ENCODE measurements at places on chromosomes 16 and 17. TPM values are rescaled to one million over a fixed set of nuclear protein-coding genes. Genes with fewer than 3 reads are reported as not detected.
A peak's percentile ranks its signal among the peaks of the same experiment; 100 is the strongest.

GRCh38 chr17:32941419-32942032 lies 13.6 kb downstream of the TMEM98 start:
- DNase-seq = no peak

Gene DCXR
- total RNA-seq = 115 TPM

DNA sequence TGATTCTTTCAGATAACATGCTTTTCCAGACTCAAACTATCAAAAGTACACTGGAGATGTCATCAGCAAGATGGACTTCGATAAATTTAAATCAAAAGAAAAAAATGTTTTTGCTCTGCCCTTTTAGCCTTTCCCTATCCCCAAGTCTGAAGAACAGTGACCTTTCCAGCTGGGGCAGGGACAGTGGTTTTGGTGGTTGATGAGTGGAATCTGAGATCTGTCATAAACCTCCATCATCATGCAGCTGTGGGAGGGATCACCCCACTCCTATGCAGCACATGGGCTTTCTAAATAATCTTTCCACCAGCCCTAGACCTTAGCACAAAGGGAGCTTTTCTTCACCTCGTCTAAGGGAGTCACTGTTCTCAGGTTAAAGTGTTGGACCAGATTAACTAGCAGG lies 869.5 kb upstream of the SOX9 start:
- no peak for DNase-seq

DNA sequence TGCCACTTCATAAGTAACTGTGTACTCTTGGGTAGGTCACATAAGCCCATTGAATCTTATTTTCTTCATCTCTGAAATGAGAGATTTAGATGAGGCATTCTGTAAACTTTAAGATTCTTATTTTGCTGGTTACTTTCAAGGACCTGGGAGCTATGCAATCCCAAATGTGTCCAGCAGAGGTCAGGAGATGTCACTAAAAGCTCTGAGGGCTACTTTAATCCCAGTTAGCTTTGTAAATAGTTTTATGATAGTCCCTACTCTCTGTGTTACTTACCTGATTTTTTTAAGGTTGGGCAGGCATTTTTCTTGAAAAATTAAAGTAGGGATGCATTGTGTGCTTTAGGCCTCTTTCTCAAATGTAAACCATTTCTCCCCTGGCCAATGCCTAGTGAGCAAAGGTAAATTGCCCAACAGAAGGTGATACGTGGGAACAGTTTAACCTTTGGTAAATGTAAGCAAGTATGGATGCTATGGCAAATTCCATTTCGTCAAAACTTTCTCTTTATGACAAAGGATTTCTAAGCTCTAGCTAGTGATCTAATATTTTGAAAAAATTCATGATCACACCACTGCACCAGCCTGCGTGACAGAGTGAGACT lies 57.1 kb upstream of the WSB1 start:
- peak; percentile 82 for DNase-seq

Gene DNAI2
- 1.7 TPM for total RNA-seq

- DNase-seq = no peak
Observed at GRCh38 chr16:71956486-71956885, 43.7 kb downstream of the PKD1L3 start.

DNA sequence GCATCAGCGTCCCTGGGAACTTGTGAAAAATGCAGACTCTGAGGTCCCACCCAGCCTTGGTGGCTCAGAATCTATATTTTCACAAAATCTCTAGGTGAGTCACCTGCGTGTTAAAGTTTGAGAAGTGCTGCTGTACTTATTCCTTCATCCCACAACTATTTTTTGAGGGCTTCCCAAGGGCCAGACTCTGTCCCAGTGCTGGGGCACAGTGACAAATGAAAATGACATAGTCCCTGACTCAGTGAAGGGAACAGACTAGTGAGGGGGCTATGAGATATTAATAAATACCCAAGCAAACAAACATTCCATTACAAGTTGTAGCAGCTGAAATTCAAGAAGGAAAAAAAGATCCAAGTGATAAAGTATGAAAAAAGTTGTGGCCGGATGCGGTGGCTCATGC lies 9.9 kb upstream of the EMP2 start:
- DNase-seq = no peak

Gene OR3A2
- total RNA-seq = 2.4 TPM

Gene FAHD1
- total RNA-seq = 8.8 TPM

GRCh38 chr17:39538866-39539265 lies 68.9 kb downstream of the NEUROD2 start:
- no peak for DNase-seq

- DNase-seq = no peak
Observed at GRCh38 chr16:83733301-83733700, 74.5 kb upstream of the HSBP1 start.

Gene ABCC11
- total RNA-seq = 0.15 TPM

- no peak for DNase-seq
Observed at GRCh38 chr17:50238601-50239280, 35.5 kb upstream of the TMEM92 start.

DNA sequence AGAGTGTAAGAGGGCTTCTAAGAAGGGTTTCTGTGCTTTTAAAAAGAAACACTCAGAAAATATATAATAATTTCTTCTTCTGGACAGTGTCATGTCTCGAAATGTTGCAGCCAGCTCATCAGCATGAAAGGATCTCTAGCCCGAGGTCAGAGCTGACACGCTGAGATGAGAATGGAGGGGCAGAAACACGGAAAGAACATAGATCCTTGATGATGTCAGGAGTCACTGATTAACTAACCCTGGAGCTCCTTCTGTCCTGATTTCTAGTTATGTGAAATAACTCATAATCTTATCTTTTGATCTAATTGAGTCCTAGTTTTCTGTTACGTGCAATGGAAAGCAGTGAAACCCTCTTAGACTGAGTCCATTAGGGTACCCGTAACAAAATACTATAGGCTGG lies 10.3 kb upstream of the TOX3 start:
- no peak for DNase-seq

GRCh38 chr16:83929811-83930555 lies 23.1 kb upstream of the OSGIN1 start:
- DNase-seq = no peak

Gene CCDC40
- 1.00 TPM for total RNA-seq

DNA sequence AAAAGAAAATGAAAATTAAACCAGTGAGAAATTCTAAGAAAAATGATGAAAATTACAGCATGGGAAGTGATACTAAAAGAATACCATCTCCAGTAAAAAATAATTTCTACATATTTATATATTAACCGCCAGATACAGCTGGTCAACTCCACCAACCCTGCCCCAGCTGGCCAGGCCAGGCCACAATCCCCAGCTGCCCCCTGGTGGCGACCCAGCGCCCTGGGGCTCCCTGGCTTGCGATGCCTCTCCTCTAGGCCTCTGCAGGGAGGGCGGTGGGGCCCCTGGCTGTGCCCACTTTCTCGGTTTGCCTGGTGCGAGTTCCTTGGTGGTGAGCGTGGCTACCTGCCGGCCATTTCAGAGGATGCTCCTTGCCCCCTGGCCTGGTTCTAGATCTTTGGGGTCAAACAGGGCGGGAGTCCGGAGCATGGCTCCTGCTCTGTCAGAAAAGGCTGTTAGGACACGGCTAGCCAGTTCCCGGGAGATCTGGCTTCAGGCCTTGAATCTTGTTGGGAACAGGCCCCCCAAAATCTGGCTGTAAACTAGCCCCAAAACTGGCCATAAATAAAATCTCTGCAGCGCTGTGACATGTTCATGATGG lies 14.5 kb downstream of the GLIS2 start:
- DNase-seq = peak; percentile 79

Gene KCNJ2
- total RNA-seq = not detected

- no peak for DNase-seq
Observed at GRCh38 chr16:14172200-14172809, 101.2 kb downstream of the MRTFB start.

GRCh38 chr17:61463316-61464129 lies 11.3 kb downstream of the TBX4 start:
- DNase-seq = no peak

- no peak for DNase-seq
Observed at GRCh38 chr16:25419153-25419552, 161.5 kb upstream of the ZKSCAN2 start.

DNA sequence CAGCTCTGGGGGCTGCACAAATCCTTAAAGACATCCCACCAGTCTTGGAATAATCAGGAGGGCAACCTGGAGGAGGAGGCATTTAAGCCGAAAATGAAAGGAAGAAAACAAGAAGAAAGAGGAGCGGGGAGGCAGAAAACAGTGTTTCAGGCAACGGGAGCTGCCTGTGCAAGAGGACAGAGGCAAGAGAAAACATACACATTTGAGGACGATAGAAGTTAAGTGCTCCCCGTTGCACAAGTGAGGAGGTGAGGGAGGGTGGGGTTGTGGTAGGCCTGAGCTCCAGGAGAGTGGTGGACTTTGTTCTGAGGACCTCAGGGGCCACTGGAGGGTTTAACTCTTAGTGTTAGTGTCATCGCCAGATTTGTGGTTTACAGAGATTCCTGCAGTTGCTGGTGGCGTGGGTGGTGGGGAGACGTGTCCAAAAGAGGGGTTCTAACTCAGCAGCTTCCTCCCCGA lies 27.6 kb upstream of the CIBAR2 start:
- no peak for DNase-seq

DNA sequence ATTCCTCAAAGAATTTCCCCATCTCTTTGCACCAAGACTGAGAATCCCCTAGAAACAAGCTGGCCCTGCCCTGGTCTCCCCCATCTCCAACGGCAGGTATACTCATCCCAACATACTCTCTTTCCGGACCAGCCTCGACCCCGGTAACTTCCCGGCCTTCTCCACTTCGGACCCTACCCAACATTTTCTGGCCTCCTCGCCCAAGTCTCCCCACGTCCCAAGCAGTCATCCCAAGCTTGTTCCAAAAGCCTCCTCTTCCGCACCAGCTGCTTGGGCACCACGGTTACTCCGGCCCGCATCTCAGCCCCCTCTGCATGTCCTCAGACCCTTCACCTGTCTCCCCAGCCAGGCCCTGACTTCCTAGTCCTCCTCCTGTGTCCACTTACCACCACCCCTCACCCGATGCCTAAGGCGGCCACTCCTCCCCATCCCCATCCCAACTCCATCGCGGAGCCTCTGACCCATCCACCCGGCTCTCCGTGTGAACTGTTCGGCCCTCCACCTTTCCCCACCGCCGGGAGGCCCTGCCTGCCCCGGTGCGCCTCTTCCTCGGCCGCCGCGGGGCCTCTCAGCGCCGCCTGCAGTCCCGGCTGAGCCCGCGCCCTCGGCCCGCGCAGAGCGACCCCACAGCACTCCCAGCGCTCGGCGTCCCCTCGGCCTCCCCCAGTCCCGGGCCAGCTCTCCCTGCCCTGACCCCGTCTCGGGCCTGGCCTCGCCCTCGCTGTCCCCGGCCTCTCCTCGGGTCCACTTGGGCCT lies 994 bp downstream of the PITPNA start:
- DNase-seq = peak; percentile 53

Gene TBC1D3C
- total RNA-seq = not detected

Gene CDH1
- total RNA-seq = 3.1 TPM

Gene NPIPA8
- 0.43 TPM for total RNA-seq

Gene PTX4
- not detected for total RNA-seq

DNA sequence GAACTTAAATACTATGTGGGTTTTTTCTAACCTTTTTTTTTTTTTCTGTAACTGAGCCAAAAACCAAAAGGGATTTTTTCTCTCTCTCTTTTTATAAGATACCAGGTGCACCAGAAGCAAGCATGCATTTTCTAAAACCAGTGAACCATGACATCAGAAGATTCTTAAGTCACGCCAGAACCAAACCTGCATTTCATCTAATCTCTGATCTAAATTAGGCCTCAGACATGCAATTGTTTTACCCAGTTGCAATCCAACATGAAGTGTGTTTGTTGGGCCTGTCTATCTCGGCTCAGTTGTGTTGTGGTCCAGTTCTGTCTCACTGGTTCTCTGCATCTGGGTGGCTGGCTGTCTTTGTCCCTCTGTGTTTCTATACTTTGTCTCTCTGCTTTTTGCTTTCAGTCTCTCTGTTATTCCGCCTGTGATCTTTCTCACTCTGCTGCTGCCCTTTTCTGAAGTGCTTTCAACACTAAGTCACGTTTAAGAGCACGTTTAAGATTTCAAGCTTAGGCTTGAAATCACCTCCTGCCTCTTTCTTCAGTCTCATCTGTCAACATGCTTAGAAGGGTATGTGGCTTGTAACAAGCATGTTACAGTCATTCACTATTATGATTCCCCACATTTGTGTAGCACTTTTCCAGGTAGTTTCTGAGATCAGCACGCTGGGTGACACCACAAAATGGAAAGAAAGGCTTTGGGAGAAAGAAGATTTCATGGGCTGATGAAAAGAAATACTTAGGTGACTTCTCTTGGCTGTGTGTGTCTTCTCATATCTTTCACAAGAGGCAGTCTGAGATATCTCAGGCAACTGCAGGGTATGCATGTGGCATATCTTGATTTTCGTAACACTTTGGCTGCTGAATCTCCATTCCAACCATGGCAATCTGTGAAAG lies 488.9 kb downstream of the SHISA9 start:
- no peak for DNase-seq

- no peak for DNase-seq
Observed at GRCh38 chr16:78605548-78606101, 506.2 kb downstream of the WWOX start.

All from activated CD4-positive, alpha-beta memory T cell treated with anti-CD3 and anti-CD28 coated beads for 36 hours (primary cell).